ENCODE measurements at places on chromosomes 13 and 19.

GRCh38 chr19:808423-808775 lies 11.1 kb downstream of the PTBP1 start:
- DNase-seq = no peak

DNA sequence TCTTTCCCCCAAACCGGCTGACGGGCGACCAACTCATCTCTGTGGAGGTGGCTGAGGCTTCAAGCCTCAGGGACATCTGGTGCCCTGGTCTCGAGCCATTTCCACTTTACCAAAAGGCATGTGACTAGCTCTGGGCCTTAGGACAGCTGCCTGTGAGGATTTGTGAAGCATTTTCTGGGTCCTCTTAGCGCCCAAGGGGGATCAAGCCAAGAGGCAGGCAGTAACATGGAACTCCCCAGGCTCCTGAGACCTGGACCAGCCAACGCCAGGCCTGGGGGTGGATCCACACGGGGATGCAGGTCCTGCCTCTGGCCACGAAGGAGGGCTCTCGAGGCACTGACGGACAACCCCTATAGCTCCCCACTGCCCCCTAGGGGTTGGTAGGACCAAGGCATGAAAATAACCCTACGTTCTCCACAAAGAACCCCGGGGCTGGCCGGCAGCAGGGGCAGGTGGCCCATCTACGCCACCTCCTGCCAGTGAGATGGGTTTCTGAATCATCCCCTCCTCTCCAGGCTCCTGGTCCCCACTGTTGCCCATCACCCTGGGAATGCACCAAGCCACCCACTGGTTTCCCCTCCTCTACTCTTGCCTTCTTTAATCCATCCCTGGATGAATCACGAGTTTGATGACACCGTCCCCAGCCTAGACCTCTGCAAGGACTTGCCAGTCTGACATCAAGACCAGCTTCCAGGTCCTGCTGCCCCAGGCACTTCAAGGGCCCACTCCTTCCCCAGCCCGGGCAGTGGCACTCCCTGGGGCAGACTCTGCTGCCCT lies 7.0 kb upstream of the MYDGF start:
- DNase-seq = no peak

DNA sequence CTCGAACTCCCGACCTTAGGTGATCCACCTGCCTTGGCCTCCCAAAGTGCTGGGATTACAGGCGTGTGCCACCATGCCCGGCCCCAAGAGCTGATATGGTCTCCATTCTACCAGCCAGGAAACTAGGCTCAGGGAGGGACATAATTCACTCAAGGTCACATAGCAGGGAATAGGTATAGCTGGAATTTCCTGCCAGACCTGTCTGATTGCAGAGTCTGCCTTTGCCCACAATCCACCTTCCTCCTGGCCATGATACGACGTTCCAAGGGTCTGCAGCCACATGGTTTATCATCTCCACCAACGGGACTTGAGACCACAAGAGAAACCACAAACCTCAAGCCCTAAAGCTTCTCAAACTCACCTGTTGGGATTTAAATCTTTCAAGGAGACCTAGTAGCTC lies 32.0 kb downstream of the ZNRF4 start:
- DNase-seq = no peak

DNA sequence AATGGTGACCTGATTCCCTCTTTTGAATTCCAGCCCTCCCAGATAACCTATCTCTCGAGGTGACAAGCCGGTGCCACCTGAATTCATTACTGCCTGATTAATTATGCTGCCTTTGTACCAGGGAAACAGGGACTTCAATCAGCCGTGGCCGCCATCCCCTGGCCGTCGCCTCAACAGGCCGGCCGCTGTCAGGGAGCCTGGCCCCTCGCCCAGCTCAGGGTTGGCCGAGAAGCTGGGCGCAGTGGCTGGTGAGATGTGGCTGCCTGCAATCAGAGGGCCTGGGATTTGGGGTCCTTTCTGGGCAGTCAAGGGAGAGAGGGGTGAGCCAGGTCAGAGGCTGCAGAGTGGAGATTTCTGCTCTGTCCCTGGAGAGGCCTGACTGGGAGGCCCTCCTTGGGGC lies 91.2 kb downstream of the KCTD15 start:
- DNase-seq = no peak

GRCh38 chr13:51122868-51123566 lies 11.9 kb upstream of the C13orf42 start:
- no peak for DNase-seq

DNA sequence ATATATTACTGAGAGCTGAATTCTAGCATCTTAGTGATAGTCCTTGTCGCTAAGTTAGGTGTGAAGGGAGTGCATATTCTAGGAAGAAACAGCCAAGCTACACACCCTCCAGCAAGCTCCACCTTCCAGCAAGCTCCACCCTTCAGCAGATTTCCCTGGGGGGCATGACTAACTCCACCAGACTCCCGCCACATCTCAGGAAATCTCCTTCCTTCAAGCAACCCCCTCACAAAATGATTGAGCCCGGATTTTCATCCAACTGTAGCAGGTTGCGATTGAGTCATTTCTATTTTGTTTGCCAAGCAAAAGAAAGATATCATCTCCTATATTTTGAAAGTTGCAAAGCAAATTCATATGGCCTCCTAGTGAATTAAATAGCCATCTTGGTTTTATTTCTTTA lies 162.1 kb upstream of the TMTC4 start:
- no peak for DNase-seq

DNA sequence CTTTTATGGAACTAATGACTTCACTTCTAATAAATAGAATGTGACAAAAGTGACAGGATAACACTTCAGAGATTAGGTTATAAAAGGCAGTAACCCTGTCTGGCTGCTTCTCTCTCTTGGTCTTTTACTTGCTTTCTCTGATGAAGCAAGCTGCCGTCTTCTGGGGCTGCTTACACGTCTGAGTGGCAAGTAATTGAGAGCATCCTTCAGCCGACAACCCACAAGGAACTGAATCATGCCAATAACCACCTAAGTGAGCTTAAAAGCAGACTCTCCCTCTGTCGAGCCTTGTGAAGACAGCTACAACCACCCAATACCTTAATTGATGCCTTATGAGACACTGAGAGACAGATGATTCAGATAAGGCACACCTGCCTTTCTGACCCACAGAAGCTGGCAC lies 1091.2 kb downstream of the SLITRK1 start:
- DNase-seq = no peak

DNA sequence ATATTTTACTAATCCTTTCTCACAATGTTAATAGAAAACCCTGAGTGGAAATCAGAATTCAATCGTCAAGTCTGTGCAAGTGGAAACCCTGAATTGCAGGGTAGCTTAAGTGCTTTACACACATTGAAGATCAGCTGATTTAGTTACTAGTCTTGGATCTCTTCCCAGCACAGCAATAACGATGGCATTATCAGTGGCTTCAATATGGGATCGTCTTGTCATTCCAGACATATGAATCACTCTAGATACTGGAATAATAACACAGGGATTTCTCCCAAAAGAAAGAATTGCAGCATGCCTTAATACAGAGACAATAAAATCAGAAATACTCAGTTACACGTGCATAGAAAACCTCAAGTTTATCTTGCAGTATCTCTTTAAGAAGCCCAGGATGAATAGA lies 12.6 kb upstream of the METTL21C start:
- no peak for DNase-seq

GRCh38 chr13:29162638-29163235 lies 342.6 kb downstream of the MTUS2 start:
- no peak for DNase-seq

DNA sequence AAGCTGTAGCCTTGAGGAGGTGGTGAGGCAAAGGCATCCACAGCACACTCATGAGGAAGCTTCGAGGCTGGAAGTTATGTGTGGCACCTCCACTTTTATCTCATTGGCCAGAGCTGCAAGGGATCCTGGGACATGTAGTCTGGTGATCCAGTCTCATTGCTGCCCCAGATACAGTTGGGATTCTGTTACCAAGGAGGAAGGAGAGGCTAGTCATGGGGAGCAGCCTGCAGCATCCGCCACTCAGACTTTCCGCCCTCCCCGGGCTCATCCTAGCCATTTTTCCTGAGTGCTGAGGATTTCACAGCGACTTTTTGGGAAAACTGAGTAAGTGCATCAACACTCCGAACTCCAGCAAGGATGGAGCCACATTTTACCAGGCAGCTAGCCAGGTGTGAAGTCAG lies 74.4 kb downstream of the DPF1 start:
- DNase-seq = no peak

GRCh38 chr13:43725460-43725859 lies 61.3 kb downstream of the ENOX1 start:
- DNase-seq = no peak

GRCh38 chr19:1237754-1238368 lies at the start of gene CBARP:
TSS of gene CBARP (minus strand) at chr19:1238005. CDS start at chr19:1236100, 1,905 bp downstream.
- no peak for DNase-seq

All from GM12891 (cell line).